Activated CD4-positive, alpha-beta T cell treated with anti-CD3 and anti-CD28 coated beads, Interleukin-2, amount 50 U/mL, for 48 hours (primary cell): ENCODE measurements at places on chromosomes 2 and 18.

DNA sequence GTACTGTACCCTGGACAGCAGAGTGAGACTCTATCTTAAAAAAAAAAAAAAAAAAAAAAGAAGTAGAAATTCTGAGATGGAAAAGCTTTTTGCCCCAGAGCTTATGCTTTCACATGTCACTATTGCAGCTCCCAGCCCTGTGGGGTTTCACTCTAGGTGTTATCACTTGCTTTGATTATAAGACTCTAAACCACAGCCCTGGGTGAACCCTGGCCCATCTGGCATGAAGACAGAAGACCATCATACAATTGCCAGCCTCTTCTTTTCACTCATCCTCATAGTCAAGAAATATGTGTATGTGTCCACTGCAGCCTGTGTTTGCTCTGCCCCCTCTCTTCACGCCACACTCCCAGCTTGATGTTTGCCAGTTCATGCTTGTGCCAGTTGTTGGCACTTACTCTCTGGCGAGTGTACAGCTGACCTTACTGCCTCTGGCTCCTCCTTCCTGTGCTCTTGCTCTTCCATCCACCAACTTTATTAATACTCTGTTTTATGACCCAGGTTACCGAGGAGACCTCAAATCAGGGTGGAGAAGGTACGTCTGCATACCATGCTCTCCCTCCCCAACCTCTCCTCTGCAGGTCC is 136.7 kb upstream of the NCK2 start:
- no peak for DNase-seq

DNA sequence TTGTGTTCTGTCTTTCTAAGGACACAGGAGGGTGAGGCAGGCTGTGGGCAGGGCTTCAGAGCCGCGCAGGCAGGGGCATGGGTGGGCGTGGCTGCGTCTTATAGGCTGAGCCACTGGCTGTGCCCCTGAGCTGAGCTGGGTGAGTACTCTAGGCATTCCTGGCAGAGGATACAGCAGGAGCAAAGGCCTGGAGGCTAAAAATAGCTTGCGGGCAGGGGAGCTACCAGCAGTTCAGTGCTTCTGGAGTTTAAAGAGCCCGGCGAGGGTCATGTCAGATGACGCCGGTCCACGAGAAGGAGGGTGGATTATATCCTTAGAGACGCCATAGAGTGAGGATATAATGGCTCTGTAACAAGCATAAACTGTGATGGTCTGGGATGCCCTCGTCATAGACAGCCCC is 31.5 kb upstream of the PDIA6 start:
- DNase-seq = no peak

DNA sequence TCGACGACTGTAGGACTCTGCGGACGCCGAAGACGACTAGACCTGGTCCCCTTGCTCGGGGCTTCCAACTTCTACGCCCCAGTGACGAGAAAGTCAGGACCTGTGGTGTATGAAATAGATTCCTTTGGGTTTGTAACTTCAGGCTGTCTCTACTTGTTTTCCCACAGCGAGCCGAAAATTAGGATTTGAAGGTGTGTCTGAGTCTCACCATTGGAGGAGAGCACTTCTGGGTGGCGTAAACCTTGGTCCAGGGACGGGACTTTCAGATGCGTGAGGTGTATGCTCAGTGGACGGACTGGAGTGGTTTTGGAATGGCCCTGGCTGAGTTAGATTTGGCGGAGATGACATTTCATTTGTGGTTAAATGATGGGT is 1.3 kb downstream of the BIRC6 start:
- DNase-seq = peak; percentile 25

DNA sequence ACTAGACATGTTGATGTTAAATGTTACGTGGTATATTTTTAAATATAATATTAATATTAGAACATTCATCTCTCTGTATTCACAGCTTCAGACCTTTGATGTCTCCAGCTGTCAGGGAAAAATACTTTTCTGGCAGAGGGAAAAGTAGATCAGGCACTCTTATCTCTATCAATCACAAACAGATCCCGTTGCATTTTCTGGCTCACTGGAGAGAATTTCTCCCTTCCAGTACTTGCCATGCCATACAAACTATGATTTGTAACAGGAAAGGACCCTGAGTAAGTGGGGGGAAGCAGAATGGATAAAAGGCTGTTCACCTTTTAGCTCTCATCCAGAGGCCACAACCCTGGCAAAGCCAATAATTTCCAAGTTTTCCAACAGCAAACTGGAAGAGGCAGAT is 158.0 kb downstream of the TCF4 start:
- DNase-seq = no peak

- DNase-seq = no peak
These were observed 64.1 kb upstream of the ZNF532 start for GRCh38 chr18:58800582-58800981.

DNA sequence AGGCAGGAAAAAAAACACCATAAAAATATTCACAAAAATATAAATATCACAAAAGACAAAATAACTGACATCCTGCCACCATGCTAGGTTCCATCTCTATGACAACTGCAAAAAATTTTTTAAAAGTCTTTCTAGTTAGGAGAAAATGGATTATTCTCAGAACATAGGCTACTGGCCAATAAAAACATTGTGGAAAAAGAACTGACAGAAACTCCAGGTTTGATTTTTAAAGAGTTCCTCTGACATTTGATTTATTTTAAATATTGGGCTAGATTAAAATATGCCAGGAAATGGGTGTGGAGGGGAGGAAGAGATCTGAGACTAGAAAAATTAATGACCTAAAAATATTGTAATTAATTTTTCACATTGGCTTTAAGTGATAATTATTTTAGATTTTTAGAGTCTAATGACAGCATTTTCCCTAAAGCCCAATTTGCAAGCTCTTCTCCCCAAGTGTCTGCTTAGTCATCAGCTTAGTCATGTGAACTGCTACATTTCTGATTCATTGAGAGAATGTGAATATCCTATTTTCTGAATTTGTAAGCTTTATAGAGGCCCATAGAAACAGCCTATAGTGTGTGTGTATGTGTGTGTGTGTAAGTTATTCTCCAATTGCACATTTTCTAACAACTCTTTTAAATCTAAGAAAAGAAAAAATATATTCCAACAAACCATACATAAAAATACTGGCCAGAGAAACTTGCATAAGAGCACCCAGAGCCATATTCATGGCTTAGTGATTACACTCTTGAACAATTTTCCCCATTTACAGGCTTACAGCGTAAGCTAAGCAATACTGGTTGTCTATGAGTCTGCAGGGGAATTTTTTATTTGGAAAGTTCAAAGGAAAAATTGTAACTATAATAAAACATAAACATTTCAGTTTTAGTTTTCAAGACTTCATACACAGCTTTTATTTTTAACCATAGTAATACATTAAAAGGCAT is 48.4 kb downstream of the TMEFF2 start:
- no peak for DNase-seq

DNA sequence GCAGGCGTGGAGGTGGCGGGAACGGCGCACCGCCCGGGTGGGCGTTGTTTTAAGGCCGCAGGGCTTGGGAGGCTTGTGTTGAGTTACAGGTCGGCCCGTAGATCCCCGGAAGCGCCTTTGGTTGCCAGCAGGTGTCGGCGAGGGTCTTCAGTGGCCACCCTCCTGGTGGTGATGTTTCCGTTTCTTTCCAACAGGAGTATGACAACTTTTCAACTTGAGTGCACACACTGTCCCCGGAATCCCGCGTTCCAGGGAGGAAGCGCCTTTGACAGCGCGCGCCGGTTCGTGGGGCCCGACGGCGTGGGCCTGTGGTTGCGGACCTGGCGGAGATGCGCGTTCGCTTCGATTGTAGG is 1.0 kb upstream of the HDAC4 start:
- no peak for DNase-seq

DNA sequence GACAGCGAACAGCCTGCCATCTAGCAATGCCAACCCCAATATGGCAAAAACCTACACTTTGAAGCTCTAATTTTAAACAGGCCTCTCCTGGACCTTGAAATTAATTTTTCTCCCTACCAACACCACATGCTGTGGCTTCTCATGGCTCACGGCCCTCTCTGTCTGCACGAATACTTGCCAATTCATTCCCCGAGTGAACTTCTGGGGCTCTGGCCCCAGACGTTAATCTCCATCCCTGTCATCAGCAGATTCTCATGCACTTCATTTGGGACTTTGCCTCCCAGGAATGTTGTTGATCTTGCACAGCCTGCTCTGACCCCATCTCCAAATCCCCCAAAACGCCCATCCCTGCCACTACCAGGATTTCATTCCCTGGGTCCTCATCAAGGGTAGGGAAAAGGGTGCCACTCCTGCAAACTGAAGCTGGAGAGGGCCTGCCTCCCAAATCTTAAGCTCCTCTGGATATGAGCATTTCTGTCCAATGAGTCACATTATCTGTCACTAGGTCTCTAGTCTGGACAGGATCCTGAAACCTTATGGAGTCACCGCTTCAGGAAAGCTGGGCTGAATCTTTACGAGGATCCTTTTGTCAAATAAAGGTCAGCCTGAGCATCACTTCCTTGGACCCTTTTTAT is 10.4 kb downstream of the FIGLA start:
- no peak for DNase-seq

DNA sequence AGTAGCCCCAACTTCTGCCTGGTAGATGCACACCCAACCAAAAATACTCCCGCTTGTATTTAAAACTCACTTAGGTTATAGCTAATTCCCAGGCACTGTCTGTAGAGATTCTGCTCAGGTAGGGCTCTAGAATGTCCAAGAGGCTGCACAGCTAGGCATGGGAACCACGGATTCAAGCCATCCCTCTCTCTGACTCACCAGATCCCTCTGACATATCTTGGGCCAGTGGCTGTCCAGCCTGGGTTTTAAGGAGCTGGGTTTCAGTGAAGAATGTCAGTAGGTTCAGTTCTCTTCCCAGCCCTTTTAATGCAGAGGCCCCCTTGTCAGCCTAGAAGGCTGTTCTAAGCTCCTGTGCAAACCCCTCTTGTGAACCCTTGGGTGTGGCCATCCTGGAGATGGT is 15.9 kb upstream of the IL1R1 start:
- DNase-seq = no peak

DNA sequence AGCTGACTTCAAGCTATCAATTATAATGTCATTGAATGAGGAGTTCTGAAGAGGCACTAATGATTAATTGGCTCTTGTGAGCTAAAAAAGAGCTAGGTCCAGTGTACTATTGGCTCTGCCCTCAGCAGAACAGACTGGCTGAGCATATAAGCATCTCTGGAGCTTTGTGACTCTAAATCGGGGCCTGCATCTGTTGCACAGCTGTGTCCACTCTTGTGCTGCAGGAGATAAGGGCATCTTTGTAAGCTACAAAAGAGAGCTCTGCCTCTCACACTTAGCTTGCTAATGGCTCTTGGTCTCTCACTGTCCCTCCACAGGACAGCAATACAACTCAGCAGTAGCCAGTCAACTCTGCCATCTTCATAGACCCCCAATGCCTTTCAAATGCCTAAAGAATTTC is 61.5 kb upstream of the L3MBTL4 start:
- DNase-seq = no peak

DNA sequence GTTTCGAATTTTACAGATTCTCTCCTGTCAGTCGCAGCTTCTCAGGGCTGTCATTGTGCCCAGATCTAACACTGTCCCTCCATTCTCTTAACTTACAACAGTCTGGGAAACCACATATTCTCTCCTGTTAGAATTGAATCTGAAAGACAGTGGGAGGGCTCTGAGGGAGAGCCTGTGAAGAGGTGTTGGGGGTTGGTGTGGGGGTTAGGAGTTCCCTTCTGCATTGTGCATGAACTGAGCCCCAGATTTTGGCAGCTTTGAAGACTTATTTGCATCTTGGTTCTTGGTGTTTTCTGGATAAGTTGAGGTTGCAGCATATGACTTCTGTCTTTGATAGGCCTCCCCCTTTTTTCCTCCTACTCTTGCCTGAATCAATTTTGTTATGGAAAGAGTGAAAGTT is 64.1 kb downstream of the TANC1 start:
- DNase-seq = no peak

- DNase-seq = no peak
These were observed 574.1 kb downstream of the XIRP2 start for GRCh38 chr2:167462379-167462778.

DNA sequence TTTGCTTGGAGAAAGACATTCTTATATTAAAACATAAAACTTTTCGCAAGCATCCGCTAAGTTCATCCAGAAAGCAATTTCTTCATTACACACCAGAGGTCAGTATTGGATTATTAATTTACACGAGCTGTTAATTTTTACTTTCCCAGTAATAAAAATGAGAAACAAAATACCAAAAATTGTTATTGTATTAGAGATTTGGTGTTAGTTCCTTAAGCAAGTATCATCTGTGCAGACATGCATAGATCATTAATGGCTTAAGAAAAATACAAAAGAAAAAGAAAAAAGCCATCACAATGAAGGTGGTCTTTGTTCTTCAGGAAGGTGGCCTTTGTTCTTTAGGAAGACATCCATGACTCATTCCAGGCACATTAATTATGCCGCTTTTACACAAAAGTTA is 53.6 kb upstream of the HNMT start:
- DNase-seq = no peak

- no peak for DNase-seq
These were observed 59.2 kb downstream of the SMAD2 start for GRCh38 chr18:47871288-47871687.

GRCh38 chr2:40433736-40434135 is 18.2 kb downstream of the SLC8A1 start:
- no peak for DNase-seq

DNA sequence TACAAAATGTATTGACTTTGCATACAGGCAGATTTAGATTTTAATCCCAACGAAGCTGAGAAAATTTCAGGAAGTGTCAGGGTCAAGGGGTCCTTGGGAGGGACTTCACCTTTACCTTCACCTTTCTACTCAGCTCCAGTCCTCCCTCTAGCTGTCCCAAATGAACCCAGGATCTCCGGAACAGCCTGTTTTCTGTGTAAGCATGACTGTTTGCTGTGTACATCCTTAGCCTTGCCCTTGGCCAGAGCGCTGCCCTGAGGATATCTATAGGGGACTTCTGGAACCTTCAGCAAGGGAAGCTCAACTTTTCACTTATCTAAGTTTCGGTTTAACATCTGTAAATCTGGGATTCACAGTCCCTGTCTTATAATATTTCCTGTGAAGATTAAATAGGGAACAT is 246.8 kb upstream of the ST6GAL2 start:
- DNase-seq = no peak

- DNase-seq = no peak
These were observed 566.0 kb downstream of the STK39 start for GRCh38 chr2:167681234-167682015.

DNA sequence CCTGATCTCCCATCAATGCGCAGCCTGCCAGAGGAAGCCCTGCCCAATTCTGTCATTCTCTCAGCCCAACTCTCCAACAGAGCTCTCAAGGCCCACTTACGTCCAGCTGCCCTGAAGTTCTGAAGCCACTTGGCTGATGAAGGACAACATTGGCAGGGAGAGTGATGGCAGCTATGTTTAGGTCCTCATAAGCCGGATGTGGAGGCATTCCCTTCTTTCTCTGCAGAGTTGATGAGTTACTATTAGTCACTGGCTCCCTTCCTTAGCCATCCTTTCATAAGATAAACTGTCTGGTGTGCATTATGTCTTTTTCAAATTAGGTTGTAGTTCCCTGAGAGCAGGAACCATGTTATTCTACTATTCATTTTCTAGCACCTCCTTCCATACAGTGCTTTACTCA is 22.5 kb upstream of the TACR1 start:
- DNase-seq = no peak
